Glomerular endothelial cell (primary cell): ENCODE measurements at places on chromosomes 1 and 21. TPM values are rescaled to one million over a fixed set of nuclear protein-coding genes. Genes with fewer than 3 reads are reported as not detected.

The DAB1 gene
- total RNA-seq = 0.18 TPM in 1 of 2 replicates, not detected in the other

The ALPL gene
- 1.3 and 5.9 TPM in 2 replicates for total RNA-seq

The LRRIQ3 gene
- total RNA-seq = 0.10 TPM in 1 of 2 replicates, not detected in the other

The NID1 gene
- total RNA-seq = 195 and 321 TPM in 2 replicates

The FHAD1 gene
- 0.34 TPM in 1 of 2 replicates, not detected in the other for total RNA-seq
